Thyroid gland (tissue), 4 donors: ENCODE measurements at places on chromosomes 13 and 19.

DNA sequence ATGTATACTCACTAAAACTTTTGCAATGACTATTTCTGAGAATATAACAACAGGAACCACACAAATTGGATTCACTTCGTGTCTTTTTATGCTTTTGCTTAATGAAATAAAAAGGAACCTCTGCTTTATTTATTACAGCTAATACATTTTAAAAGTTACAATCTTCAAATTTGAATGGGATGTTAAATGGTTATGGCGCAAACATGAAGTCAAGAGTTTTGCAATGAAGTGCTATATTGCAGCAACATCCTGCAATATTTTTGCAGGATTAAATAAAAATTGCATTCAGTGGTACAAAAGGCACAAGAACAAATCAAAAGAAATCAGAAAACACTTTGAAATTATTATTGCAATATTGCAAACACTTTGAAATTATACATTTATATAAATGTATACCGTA lies 1519.0 kb upstream of the MIR17HG start:
- H3K27me3 ChIP-seq: no peaks in the 10 kb centered on the region
- no peak overlapping the region for H3K4me3 ChIP-seq
- no peak overlapping the region for H3K27ac ChIP-seq
- no peaks in the 10 kb centered on the region for H3K36me3 ChIP-seq
- no peak for DNase-seq

- peaks cover 21% of the 10 kb centered on the region for H3K4me1 ChIP-seq
- no peaks in the 10 kb centered on the region for H3K27me3 ChIP-seq
- H3K27ac ChIP-seq: peak overlapping the region; percentile 22
- H3K36me3 ChIP-seq: no peaks in the 10 kb centered on the region
These were observed 8.8 kb downstream of the SCEL start for GRCh38 chr13:77544355-77544754.

- DNase-seq: no peak
- no peak overlapping the region for H3K27ac ChIP-seq
- no peaks in the 10 kb centered on the region for H3K36me3 ChIP-seq
- no peaks in the 10 kb centered on the region for H3K27me3 ChIP-seq
- H3K4me3 ChIP-seq: no peak overlapping the region
- H3K4me1 ChIP-seq: no peaks in the 10 kb centered on the region
These were observed 127.5 kb downstream of the B3GLCT start for GRCh38 chr13:31327182-31327860.

- DNase-seq: no peak
- H3K27me3 ChIP-seq: no peaks in the 10 kb centered on the region
- no peak overlapping the region for H3K4me3 ChIP-seq
- H3K27ac ChIP-seq: no peak overlapping the region
These were observed 218.4 kb upstream of the TMTC4 start for GRCh38 chr13:100892981-100893380.

DNA sequence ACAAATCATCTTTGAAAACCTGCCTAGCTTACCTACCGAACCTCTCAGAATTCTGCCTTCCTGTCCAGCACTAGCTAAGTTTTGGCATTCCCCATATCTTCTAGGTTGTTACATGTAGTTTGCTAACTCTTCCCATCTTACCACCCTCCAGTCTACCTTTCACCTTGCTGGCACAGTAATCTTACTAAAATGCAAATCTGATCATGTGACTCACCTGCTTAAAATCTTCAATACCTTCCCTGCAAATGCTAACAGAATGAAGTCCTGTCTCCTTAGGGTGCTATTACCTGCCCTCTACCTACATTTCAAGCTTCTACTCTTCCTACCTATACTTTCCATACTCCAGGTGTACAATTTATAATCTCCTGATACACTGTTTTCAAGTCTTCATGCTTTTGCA lies 30.4 kb downstream of the INTS6 start:
- no peak overlapping the region for H3K4me3 ChIP-seq
- no peaks in the 10 kb centered on the region for H3K27me3 ChIP-seq
- H3K27ac ChIP-seq: no peak overlapping the region
- peaks cover 37% of the 10 kb centered on the region for H3K4me1 ChIP-seq
- no peak for DNase-seq

- no peaks in the 10 kb centered on the region for H3K27me3 ChIP-seq
- DNase-seq: no peak
- H3K4me1 ChIP-seq: peaks cover 15% of the 10 kb centered on the region
- H3K4me3 ChIP-seq: peak overlapping the region; percentile 69
These were observed 854 bp downstream of the RNASEH2B start for GRCh38 chr13:50910485-50910805.
